ENCODE measurements at places on chromosomes 1 and 21.

DNA sequence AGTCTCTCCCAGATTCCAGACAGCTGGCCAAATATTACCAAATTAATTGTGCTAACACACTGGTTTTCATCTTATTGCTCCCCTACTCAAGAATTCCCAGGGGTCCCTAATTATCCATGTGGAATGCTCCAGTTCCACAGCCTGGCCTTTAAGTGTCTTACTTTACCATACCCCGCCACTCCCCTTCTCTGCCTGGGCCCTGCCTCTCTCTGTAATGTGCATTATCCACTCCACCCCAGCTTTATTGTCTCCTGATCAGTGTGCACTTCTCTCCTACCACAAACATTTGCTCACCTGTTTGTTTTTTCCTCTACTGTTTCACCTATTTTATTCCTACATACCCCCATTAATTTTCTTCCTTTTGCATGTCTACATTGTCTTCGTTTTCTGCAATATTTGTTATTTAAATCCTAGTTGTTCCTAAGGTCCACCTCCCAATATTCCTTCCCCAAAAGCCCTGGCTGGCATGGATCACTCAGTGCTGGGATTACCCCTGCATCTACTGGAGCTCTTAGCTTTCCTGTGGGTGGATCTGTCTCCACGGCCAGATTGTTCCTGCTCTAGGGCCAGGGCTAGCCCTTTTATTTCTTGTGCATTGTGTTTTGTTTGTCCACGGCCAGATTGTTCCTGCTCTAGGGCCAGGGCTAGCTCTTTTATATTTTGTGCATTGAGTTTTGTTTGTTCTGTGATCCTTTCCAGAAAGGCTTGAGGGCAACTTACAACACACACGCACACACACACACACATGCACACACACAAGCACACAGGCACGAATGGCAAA is 33.4 kb upstream of the ATP1B1 start:
- no peak for DNase-seq

- peak; percentile 1 for DNase-seq
Measured at GRCh38 chr1:119409731-119410130, 5.2 kb upstream of the HSD3B2 start.

DNA sequence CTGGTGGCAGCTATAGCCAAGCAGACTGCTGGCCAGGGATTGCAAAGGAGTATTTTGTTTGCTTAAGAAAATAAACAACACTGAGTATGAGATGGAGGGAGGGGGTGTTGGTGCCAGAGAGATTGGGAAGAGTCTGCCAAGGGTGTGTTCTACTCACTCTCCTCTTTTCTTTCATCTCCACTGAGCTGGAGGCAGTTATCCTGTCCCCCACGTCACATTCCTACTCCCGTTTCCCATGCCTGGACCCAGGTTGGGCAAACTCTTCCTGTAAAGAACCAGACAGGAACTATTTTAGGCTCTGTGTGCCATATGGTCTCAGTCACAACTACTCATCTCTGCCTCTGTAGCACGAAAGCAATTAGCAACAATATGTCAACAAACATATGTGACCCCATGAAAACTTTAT is 1.4 kb upstream of the IL24 start:
- peak; percentile 22 for DNase-seq

DNA sequence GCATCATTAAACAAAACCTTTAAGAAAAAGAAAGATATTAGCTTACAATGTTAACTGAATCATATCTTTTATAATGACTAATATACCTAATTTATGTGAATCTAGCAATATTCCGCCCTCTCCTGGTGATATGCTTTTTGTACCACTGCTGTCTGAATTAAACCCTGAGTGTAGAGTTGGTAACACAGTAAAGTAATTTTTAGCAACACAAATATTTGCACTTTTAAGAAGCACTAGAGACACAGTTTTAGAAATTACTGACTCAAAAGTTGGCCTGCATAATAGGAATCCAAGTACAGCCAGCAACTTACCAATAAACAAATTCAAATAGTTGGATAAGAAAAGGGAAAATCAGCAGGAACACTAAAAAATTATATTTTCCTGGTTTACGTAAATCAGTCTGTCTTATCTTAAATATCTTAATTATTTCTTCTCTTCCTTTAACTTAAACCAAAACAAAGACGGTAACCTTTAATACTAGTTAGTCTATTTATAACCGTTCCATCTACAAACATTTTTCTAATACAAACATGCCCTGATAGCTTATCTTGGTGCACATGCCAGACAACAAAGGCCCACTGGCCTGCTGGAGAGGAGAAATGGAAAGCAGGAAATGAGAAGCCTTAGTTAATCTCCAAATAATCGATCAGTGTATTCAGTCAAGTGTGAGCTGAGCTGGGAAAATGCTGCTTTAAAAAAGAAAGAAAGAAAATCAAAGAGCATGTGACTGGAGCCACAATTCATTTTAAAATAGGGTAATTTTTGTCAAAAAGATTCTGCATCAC is 246.0 kb downstream of the RERE start:
- peak; percentile 78 for DNase-seq

DNA sequence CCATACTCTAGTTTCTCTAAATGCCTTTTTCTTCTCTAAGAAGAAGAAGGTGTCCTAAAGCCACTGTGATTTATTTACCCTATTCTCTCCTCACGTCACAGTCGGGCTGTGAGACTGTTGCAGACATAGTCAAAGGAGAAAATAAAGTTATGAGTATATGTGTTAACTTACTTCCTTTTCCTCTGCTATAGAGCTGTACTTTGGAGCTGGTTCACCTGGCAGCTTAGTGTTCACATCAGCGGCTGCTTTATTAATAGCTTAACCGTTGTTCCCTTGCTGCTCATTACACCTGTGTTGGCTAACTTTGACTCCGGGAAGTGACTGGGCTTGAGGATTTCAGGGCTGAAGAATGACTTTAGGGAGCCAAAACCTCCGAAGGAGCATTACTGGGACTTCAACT is 3.6 kb downstream of the PFKFB2 start:
- no peak for DNase-seq

DNA sequence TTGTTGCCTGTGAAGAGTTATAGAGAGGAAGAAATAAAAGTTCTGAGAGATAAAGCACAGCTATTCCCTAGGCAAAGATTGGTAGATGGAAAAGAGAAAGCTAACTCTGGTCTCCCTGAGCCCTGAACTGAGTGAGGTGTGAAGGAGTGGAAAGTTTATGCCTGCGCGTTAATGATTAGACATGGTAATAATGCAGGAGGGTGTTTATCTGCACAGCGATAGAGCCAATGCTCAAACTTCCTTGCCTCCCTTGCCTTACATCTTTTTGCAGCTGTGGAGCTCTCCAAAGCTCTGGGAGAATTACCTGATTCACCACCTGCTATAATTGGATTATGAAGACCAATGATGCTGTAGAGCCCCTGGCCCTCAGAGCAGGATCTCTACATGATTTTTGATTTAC is 32.8 kb upstream of the CHRM3 start:
- DNase-seq = no peak

DNA sequence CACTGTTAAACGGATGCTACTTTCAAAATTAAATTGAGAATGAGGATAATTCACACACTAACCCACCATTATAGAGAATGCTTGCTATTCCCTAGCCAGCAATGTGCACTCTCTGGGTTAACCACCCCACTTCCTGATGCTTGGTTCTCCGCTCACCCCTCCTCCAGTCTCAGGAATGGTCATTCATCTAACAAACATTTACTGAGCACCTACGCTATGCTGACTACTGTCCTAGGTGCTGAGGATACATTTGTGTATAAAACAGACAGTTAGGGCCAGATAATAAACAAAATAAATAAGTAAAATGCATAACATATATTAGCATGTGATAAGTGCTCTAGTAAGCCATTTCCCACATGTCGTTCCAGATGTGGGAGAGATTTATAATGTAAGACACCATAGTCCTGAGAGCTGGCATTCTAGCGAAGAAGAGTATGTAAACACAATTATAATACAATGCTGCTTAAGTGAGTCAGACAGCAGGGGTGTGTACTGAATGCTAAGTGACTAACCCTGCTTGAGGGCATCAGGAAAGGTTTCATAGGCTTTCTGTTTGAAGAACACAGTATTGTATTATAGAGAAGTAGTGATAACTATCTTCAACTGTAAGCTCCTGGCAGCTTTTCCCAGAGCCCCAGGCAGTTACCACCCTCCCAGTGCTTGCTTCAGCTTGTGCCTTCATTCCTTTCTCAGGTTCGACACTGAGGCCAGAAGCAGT is 126.7 kb upstream of the CACHD1 start:
- peak; percentile 48 for DNase-seq

GRCh38 chr1:207025146-207025880 is 7.2 kb downstream of the C1orf116 start:
- DNase-seq = peak; percentile 13

DNA sequence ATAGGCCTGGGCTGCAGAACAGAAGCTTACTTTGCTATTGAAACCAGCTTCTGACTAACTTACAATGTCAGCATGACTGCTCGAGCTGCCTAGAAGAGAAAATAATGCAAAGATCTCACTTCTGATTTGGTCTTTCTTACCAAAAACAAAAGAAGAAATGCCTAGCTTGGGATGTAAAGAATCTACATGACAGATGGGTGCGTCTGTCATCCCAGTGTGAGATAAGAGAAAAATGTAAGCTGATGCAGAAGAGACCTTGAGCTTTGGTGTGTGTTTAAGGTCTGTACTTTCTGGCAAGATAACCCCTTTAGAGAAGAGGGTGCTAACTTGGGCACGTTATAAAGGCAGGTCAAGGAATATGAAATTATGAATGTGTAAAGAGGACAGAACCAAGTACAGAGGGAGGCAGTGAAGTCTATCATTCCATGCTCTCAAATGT is 3.6 kb downstream of the FAM20B start:
- DNase-seq = no peak

GRCh38 chr1:155622191-155622590 is 12.2 kb downstream of the MSTO1 start:
- no peak for DNase-seq

GRCh38 chr1:59058665-59059439 is 238.0 kb upstream of the FGGY start:
- DNase-seq = no peak

DNA sequence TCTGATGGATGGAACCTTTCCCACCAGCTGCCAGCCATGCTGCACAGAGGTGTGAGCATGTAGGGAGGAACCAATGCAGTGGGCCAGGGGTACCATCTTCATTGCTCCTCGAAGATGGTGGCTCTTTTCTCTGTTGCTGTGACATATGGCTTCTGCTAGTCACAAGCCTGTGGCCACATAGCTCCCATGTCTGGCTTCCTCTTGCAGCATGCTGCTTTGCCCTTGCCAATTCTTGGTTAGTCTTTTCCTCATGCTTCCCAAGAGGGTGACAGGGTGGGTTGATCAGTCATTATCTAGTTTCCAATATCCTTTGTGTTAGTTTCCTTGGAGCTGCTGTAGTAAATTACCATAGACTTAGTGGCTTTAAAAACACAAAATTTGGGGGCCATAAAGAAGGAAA is 123.4 kb downstream of the ETS2 start:
- DNase-seq = no peak

GRCh38 chr1:240965581-240966091 is 353.7 kb upstream of the GREM2 start:
- no peak for DNase-seq

GRCh38 chr1:202143768-202144401 is 652 bp downstream of the ARL8A start:
- DNase-seq = no peak

- peak; percentile 8 for DNase-seq
Measured at GRCh38 chr1:194056169-194056568, 869.8 kb upstream of the B3GALT2 start.

- DNase-seq = peak; percentile 82
Measured at GRCh38 chr1:219659005-219659600, 46.2 kb upstream of the ZC3H11B start.

GRCh38 chr1:103250441-103250861 is 142.1 kb upstream of the COL11A1 start:
- DNase-seq = no peak

GRCh38 chr21:31182231-31183140 is 144.2 kb upstream of the KRTAP19-8 start:
- DNase-seq = no peak

- DNase-seq = no peak
Measured at GRCh38 chr21:45891388-45892155, 90.0 kb upstream of the COL6A1 start.

DNA sequence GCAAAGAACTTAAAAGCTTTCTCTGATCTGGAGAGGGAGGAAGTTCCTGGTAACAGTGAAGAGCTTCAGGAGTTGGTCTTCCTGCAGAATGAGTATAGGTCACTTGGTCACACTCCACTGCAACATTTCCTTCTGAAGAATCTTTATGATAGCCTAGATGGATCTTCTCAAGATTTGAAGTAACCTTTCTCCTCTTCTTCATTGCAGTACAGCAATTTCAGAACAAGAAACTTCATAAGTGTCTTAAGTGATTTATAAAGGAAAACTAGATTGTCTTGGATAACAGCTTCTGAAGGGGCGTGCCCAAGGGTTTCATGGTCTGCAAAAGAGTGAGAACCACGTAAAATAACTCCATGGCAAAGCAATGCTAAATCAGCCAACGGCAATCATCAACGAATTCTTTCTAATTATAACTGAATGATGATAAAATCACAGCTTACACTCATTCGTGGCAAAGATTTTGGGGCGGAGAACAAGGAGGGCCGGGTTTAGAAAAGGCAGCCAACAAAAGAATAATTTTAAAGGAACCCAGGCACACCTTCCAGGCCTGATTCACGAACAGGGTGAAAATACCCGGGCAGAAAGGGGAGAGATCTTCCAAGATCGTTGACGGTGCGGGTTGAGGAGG is 53.9 kb upstream of the ASPM start:
- DNase-seq = peak; percentile 37

DNA sequence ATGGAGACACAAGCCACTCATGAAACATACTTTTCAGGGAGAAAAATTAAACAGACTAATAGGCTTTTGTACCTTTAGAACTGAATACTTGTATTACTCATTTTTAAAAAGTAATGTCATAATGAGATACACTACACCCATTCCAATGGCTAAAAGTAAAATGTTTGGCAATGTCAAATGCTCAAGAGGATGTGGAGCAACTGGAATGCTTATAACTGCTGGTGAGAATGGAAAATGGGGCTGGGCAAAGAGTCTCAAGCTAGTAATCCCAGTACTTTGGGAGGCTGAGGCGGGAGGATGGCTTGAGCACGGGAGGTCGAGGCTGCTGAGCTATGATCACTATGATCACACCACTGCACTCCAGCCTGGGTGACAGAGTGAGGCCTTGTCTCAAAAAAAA is 86.3 kb downstream of the NKAIN1 start:
- DNase-seq = no peak

GRCh38 chr1:176897350-176898236 is 266.9 kb downstream of the ASTN1 start:
- peak; percentile 68 for DNase-seq

DNA sequence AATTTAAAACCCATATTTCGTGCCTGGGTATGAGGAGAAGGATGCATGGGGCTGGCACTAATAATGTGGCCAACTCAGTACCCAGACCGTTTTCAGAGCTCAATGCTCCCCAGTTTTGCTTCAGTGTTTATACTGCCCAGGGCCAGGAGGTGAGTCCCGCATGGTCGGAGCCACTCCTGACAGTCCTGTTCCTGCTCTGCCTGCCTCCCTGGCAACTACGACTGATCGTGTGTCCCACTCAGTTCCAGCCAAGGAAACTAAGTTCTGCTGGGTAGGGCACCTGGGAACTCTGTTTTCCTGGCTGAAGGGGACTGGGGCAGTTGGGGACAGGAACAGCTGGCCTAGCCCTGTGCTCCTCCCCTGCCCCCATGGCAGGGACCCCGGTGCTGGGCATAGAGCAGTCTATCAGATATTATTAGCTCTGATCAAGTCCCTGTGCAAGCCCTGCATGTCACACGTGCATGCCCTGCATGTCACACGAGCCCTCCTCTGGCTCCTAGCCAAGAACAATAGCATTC is 19.2 kb downstream of the S100A7 start:
- no peak for DNase-seq

- DNase-seq = peak; percentile 50
Measured at GRCh38 chr1:7284839-7285435, 486.2 kb upstream of the VAMP3 start.

- DNase-seq = no peak
Measured at GRCh38 chr1:67735206-67735605, 50.2 kb downstream of the GADD45A start.

All from fibroblast of lung (primary cell).